ENCODE measurements at places on chromosomes 5 and 9.

DNA sequence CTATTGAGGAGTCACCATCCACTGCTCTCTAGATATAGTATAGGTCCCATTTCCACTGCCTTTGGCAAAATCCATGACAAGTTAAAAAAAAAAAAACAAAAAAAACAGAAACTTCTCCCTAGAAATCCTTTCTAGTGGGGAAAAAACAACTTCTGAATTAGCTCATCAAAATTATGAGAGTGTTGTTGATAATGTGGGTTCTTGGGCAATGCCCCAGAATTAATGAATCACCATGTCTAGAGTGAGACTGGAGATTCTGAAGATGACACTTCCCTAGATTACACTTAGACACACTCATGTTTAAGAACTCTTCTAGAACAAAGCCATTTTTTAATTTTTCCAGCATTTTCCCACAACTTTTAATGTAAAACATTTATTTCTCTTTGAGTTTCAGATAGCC lies 728.0 kb upstream of the C9orf72 start:
- no peak for DNase-seq

GRCh38 chr5:10283927-10284635 lies 23.6 kb downstream of the CMBL start:
- peak; percentile 42 for DNase-seq

GRCh38 chr9:137430723-137431415 lies 7.7 kb downstream of the NOXA1 start:
- DNase-seq, result no peak

GRCh38 chr9:114004221-114004716 lies 73.8 kb downstream of the AMBP start:
- DNase-seq, result no peak

- no peak for DNase-seq
These were observed 173.6 kb downstream of the FANCC start for GRCh38 chr9:95143591-95144561.

DNA sequence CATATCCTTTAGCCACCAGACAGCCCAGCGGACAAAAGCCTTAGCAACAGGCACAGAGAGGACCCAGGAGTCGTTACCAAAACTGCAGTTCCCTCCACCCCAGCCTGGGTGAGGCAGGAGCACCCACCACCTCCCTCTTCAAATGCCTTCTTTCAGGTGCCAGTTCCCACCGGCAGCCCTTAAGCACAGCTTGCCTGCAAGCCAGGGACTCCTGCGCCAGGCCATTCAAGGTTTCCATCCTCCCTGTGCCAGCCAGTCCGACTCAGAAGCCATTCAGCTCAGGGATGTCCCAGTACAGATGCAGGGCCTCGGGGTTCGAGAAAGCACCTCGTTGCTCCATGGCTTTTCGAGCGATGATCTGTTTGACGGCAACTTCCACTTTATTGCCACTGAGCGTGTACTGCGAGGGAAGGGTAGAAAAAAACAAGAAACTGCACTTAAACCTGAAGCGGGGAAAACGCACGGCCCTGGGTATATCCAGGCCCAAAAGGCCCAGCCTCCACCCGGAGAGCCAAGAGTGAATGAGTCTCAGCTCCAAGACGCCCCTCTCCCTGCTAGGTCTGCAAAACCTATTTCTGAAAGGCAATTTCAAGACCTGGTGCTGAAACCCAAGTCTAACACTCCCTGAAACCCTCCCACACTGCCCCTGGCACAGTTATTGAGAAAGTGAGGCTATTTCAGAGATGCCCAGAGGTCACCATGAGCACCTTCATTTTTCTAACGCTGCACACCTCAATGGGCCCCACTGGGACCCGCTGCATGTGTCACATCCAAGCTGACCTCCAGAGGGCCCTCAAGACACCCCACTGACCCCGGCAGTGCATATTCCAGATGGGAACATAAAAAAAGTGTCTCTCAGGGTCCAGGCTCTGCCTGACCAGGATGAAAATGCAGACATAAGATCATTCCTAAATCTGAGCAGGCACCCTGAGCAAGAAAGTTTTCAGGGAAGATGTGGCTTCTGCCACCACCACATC lies 36.8 kb upstream of the ZNF354A start:
- no peak for DNase-seq

- no peak for DNase-seq
These were observed 56.6 kb downstream of the RGS3 start for GRCh38 chr9:113520109-113520642.

GRCh38 chr5:78416677-78417425 lies 56.4 kb downstream of the SCAMP1 start:
- no peak for DNase-seq

Measured in activated CD8-positive, alpha-beta memory T cell treated with anti-CD3 and anti-CD28 coated beads for 1 hour (primary cell).